ENCODE measurements at places on chromosomes 11 and 22.

GRCh38 chr11:113855803-113856202 is 19.6 kb downstream of the USP28 start:
- no peak for DNase-seq

DNA sequence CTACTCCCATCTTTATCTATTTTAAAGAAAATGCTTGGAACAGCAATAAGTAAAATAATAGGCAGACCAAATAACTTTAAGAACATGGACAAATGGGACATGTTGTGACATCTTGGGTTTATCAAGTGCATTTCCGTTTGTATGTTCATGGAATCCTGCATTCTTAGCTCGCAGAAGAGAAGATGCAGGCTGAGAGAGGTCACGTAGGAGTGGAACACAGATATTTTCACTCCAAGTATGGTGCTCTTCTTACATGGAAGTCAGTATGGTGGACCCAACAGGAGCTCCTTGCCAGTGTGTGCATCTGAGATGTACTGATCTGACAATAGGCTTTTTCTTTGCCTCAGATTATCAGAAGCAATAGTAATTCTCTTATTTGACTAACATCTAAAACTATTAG is 1.7 kb downstream of the E2F8 start:
- no peak for DNase-seq

- no peak for DNase-seq
Measured at GRCh38 chr11:134537941-134538340, 125.9 kb upstream of the B3GAT1 start.

- no peak for DNase-seq
Measured at GRCh38 chr11:108601150-108601549, 7.6 kb upstream of the EXPH5 start.

- no peak for DNase-seq
Measured at GRCh38 chr11:25613451-25613850, 718.5 kb upstream of the ANO3 start.

DNA sequence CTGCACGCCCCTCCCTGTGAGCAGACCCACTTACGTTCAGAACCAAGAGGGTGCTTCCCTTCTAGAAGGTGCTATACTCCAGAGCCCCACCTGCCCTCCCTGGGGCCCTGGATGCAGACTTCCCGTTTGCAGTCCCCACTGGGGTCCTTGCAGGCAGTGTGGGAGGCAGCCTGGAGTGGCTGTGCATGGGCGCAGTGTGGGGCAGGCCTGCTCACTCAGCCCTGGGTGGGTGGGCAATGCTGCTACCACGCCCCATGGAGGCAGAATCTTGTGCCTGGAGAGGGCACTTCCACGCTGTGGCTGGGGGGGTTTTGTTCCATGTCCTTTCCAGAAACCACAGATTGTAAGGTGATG is 116.2 kb downstream of the KCNQ1OT1 start:
- DNase-seq: no peak

- no peak for DNase-seq
Measured at GRCh38 chr22:27397954-27398342, 403.6 kb downstream of the MN1 start.

DNA sequence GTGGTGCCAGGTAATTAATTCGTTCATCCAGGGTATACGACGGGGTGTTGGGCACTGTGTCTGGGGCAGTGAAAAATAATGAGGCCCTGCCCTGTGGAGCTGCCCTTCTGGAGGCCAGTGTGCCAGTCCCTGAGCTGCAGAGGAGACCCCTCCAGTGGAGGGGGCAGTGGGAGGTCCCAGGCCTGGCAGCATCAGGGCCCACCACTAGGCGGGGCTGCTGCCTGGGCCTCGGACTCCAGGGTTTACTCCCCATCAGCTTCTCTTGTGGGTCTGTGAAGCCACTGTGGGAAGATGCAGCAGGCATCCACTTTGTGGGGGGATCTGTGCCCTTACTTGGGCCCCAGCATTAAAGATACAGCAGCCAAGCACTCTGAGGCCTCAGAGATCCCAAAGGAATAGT is 17.4 kb upstream of the TMPRSS6 start:
- no peak for DNase-seq

DNA sequence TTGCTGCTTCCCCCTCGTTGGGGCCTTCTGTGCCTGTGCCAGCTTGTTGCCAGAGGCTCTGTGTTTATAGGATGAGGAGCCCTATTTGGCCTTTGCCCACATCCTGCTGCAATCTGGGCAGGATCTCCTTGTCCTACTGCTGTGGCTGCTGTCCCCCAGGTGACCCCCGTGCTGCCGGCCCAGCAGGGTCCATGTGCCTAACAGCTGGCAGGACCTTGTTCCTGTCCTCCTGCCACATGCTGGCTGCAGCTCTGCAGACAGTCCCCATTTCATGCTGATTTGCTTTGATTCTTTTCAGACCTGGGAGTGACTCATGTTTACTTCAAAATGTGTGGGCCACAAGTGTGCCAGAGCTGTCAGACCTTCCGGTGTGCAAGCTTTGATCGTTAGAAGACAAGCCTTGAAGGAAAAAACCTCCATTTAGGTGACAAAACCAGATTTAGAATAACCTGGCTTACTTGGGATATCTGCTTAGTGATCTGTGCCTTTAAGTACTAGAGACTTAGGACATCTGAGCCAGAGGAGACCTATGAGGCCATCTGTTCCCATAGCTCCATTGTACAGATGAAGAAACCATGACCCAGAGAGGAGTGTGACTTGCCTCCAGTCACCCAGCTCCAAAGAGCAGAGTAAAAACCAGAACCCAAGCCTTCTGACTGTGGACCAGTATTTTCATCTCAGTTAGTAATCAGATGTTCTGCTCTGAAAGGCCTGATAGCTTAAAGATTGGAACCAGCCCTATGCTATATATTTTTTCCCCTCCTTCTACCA is 11.1 kb downstream of the NAV2 start:
- DNase-seq: no peak

GRCh38 chr11:8728563-8728962 is 46.0 kb downstream of the RPL27A start:
- no peak for DNase-seq

GRCh38 chr22:25364281-25364680 is 144.8 kb downstream of the CRYBB2 start:
- no peak for DNase-seq

DNA sequence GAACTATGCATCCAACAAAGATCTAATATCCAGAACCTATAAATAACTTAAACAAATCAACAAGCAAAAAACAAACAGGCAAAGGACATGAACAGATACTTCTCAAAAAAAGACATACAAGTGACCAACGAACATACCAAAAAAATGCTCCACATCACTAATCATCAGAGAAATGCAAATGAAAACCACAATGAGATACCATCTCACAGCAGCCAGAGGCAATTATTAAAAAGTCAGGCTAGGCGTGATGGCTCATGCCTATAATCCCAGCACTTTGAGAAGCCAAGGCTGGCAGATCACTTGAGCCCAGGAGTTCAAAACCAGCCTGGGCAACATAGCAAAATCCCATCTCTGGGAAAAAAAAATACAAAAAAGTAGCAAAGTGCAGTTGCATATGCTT is 10.7 kb downstream of the SAA4 start:
- no peak for DNase-seq

DNA sequence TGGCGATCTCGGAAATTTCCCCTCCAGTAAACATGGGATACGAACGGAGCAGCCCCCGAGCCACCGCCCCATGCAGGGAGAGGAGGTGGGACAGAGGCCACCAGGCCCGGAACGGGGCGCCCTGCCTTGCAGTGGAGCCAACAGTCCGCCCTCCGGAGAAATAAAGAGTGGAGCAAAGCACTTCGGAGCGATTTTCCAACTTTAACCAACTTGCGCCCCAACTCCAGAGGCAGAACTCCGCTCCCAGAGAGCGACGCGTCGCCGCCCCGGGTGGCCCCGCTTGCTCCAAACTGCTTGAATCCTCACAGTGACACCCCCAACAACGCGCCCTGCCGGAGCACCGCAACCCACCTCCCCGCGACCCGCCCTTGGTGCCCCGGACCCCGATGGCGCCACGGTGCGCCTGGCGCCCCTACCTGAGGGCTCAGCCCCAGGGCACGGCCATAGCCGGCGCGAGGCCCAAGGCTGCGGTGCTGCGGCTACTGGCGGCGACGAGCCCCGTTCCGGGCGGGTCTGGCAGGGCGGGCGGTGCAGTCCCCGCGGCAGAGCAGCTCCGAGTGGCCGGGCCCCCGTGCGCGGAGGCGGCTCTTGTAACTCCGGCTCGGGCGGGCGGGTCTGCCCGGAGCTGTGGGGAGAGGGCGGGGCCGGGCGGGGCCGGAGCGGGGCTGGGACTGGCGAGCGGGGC is at the start of gene AHNAK:
Gene AHNAK (minus strand): TSS at position 563 of the 685 bp plus-strand sequence. CDS start 10,708 bp downstream, outside the sequence.
- DNase-seq: no peak

DNA sequence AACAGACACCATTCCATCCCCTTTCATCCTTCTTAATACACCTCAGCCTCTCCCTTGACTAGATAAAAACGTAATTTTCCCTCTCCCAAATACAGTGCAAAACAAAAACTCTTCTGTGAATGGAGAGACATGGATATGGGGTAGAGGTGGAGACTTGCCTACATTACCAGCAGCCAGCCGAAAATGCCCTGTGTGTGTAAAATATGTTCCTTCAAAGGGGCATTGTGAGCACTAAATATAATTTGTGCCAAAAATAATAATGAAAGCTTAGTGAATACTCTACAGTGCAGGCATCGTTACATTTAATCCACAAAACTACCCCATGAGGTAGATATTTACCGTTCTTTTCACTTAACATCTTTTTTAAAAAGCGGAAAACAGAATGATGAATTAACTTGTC is 1.0 kb upstream of the TRIM44 start:
- DNase-seq: no peak

DNA sequence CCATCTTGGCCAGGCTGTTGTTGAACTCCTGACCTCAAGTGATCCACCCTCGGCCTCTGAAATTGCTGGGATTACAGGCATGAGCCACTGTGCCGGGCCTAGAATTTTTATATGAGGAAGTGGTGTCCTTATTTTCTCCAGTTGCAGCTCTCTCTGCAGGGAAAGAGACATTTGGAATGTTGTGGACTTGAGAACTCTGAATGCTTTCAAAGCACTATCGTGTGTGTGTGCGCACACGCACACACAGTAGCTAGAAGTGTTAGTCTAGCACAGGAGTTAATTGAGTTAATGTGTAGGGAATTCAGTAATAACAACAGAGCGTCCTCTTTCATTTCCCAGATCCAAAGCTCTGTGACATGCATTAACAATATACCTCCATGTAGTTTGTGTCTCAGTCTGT is 164.0 kb upstream of the RASSF10 start:
- DNase-seq: no peak

- DNase-seq: peak; percentile 80
Measured at GRCh38 chr11:16195651-16196050, 160.7 kb downstream of the SOX6 start.

Data from AG04449 (cell line).